Esophagus mucosa (tissue), 1 donor: ENCODE measurements at places on chromosomes 1 and 21.

DNA sequence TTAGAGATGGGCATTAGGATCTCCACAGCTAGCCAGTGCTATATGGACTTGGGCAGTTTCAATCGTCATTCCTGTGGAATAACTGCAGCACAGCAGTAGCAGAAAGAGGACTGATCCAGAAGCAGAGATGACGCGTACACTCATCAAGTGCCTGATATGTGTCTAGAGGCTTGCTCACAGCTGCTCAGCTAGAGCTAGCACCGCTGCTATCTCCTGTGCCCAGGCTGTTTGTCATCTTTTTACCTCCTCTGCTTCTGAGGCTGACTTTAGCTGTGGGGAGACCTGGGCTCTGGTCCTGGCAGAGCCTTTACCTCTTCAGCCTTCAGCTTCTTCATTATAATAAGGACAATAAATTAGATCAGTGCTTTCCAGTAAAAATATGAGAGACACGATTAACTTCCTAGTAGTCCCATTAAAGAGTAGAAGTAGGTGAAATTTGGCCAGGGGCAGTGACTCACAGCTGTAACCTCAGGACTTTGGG, 5.3 kb downstream of the TENT5C start:
- no peak for ATAC-seq

DNA sequence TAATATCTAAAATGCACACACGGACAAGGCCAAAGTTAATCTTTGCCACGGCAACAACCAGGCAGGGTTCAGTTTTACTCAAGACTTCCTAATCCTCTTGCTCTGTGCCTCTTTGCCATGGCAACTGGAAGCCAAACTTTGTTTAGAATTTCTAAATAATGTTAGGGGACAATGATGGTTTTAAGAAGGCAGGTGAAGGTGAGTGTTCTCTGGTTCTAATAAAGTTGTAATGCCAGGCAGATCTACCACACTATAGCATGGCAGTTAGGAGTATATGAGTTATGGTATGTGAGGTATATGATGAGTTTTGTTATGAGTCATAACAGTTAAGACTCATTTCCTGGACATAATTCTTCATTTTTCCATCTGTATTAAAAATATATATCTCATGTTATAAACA, 2.7 kb downstream of the PTPRC start:
- peak; percentile 26 for ATAC-seq

DNA sequence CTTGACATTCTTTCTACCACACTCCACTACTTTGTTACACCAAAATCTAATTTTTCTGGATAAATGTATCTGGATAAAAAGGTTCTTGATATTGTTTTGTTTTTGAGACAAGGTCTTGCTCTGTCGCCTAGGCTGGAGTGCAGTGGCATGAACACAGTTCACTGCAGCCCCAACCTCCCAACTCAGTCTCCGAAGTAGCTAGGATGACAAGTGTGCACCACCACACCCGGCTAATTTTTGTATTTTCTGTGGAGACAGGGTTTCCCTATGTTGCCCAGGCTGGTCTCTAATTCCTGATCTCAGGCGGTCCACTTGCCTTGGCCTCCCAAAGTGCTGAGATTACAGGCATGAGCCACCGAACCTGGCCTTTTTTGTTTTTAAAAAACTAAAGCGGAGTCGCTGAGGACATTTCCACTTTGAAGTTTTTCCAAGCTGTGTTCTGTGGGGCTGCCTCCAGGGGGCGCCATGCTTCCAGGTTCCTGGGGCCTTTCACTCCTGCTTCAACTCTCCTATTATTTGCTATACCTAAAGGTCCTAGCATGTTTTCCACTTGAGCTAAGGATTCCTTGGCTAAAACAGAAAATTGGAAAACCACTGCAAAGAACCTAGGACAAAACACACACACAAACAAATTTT, 14.1 kb upstream of the NCMAP start:
- ATAC-seq: no peak

DNA sequence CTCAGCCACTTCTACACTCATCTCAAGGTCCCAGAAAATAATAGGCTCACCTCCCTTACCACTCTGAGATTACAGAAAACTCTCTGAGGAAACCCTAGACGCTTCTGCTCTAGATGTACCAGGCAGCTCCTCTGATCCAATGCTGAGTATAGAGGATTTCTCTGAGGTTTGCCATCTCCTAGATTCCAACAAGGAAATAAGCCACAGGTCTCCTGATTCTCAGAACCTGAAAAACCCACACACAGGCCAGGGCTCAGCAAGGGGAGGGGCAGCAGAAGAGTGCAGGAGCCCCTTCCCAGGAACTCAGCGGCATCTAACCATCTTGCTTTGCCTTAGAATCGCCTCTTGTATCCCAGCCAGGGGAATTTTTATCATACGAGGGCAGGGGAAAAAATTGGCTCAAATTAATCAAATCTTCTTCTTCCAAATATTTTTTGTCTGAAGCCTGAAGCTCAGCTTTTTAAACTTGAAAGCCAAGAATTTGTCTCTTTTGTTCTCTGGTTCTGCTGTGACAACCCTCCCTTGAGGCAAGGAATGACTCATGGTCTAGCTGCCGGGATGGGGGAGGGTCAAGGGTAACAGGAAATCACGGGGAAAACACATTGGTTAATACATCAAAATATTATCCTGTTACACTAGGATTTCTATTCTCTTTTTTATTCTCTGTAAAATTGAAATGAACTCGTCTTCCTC, 30.8 kb downstream of the GORAB start:
- peak; percentile 76 for ATAC-seq

- no peak for ATAC-seq
Observed at GRCh38 chr1:44460107-44460882, 55.2 kb downstream of the RNF220 start.

DNA sequence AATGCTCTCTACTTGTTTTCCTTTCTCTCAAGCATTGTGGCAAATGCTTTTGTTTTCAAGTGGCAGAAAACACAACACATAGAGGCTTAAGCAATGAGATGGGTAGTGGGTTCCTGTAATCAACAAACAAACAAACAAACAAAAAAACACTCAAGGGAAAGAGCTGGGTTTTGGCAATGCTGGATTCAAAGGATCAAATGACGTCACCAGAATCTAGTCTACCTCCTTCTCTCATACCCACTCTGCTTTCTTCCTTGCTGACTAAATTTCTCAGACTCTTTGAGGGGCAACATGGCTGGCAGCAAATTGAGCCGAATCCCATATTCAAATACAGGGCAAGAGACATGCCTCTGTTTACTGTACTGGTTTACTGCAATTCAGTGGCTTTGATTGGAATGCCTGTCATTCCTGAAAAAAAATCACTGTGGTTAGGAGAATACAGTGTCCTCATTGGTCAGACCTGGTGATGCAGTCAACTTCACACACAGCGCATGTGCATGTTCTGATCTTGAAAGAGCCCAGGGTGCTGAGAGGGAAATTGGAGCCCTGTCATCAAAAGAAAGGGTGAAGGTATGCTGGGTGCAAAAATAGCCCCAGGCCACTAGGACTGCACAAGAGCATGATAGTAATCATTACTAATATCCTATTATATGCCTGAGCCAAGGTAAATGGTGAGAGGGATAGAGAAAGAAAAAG, 356.2 kb downstream of the KCTD3 start:
- ATAC-seq: no peak

- no peak for ATAC-seq
Observed at GRCh38 chr1:75589637-75590036, 21.3 kb downstream of the SLC44A5 start.

DNA sequence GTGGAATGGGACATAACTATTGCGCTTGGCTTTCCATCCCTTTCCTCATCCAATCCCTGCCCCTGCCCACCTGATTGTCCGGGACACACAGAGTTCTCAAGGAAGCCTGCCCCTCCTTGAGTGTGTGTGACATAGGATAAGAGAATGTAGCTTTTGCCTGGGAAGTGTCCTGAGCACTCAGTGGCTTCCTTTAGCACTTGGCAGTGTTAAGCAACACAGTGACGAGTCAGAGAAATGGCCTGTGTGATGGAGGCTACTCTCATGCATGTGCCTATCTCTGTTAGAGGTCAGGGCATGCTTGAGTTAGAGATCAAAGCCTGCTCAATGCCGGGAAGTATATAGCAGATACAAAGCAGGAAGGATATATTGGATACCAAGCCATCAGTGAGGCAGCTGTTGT, 289.5 kb downstream of the SIPA1L2 start:
- peak; percentile 37 for ATAC-seq

- no peak for ATAC-seq
Observed at GRCh38 chr1:166340709-166341108, 173.9 kb upstream of the FAM78B start.
